ENCODE measurements at places on chromosomes 6 and 20.

- DNase-seq = peak; percentile 76
Measured at GRCh38 chr6:100726666-100727065, 154.5 kb downstream of the ASCC3 start.

DNA sequence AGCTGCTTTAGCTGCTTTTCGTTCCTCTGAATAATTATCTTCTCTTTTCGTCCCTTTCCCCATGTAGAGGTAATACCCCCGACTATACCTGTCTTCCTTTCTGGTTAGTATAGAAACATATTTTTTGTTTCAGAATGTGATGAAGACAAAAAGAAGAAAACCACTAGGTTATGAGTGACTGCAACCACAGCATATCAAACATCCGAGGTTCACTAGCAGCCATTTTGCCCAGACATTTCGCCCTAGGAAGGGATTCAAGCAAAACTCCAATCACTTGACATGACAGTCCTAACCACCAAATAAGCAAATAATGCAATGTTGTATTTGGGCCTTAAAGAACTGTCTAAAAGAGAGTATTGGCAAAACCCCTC, 9.4 kb downstream of the SNX5 start:
- no peak for DNase-seq

DNA sequence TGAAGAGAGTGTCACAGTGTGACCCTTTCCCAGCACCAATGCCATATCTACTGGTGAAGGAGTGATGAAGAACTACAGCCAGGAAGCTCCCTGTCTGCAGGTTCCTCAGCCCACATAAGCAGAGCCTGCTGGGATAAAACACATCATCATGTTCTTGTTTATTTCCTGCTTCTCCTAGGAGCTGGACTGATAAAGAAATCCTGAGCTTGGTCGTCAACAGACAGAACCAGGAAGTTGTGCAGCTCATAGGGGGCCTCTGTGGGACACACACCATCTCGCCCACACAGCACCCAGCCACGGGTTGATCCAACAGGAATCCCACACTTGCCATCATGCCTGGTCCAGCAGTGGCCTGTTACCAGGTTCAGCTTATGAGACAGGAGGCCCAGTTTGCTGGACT, 2.8 kb upstream of the CSTL1 start:
- no peak for DNase-seq

DNA sequence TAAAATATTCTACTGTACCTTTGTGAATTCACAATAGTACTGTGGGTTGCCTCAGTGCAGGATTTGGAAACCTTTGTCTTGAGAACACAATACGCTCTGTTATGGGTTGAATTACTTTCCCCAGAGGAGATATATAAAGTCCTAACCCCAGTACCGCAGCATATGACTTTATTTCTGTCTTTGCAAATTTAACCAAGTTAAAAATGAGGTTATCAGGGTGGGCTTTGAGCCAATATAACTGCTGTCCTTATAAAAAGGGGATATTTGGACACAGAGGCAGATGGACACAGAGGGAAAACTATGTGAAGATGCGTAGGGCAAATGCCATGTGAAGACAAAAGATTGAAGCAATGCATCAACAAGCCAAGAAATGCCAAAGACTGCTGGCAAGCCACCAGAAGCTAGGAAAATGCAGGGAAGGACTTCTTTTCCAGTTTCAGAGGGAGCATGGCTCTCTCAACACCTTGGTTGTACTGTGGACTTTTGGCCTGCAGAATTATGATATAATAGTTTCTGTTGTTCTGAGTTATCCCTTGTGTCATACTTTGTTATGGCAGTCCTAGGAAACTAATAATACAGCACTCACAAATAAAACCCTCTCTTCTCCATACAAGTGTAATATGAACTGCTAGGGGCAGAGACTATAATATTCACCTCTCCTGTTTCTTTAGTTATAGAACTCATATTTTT, 292.6 kb upstream of the SPTLC3 start:
- DNase-seq = no peak

GRCh38 chr6:152748843-152749242, 1.8 kb upstream of the VIP start:
- DNase-seq = no peak

DNA sequence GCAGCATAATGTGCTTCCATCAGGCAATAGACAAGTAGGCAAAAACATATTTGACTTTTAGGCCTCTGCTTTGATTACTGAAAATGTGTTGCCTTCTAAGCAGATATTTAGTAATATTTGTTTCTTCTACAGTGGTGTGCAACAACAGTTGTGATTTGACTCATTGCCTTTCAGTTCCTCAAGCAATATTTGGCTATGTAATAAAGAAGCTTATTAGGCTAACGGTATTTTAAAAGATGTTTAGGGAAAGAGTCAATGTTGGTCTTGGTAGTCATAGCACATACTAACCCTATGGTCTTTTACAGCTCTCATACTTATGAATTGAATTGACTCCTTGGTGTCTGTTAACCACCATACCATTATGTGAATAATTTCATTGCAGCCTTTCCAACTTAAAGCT, 124.1 kb downstream of the GRIK2 start:
- no peak for DNase-seq

DNA sequence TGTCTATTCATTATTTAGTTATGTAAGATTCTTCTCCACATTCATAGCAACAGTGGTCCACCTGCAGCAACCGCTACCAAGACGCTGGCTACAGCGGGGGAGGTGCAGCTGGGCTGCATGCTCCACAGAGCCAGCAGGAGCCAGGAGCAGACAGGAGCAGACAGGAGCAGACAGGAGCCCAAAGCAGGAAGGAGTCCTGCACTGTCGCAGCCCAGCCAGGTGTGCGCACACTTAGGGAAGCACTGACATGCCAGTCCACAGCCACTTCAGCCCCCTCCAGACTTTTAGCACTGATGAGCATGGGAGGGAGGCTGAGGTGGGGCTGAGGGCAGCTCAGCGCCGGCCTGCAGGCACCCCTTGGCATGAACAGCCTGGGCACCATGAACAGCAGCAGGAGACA, 19.6 kb downstream of the KIF16B start:
- DNase-seq = no peak

- no peak for DNase-seq
Measured at GRCh38 chr20:42067596-42067995, 449.4 kb upstream of the CHD6 start.

- no peak for DNase-seq
Measured at GRCh38 chr20:8425802-8426201, 293.7 kb downstream of the PLCB1 start.

DNA sequence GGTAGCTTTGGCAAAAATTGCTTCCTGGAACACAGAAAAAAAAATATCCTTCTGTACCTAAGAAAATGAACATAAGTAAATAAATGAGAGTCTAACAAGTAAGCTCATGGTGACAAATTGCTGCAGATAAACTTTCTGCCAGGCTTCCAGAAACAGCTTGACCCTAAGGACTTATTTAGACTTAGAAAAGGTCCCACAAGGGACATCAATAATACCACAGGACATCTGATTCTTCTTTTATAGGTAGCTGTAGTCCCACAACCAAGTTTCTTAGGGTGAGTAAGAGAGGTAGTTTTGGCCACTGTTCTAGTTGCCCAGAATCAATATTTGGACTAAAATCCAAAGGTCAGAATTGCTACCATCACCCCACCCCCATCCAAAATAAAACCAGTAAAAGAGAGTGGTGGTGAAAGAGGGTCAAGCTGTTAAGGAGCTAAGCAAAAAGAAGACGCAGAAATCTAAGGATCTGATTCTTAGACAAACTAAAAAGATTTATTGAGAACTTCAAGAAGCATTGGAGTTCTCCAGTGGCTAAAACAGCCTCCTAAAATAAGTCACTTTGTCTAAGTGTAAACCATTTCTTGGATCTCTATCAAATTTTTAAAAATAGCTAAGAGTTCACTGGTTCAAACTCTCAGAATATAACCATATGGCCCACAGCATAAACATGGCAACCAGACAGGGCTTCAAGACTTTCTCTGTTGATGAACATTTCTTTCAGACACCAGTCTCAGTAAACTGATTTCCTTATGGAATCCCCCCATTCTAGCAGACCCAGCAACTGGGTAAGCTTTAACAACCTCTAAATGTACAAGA, 180.6 kb downstream of the PTPRK start:
- peak; percentile 6 for DNase-seq

DNA sequence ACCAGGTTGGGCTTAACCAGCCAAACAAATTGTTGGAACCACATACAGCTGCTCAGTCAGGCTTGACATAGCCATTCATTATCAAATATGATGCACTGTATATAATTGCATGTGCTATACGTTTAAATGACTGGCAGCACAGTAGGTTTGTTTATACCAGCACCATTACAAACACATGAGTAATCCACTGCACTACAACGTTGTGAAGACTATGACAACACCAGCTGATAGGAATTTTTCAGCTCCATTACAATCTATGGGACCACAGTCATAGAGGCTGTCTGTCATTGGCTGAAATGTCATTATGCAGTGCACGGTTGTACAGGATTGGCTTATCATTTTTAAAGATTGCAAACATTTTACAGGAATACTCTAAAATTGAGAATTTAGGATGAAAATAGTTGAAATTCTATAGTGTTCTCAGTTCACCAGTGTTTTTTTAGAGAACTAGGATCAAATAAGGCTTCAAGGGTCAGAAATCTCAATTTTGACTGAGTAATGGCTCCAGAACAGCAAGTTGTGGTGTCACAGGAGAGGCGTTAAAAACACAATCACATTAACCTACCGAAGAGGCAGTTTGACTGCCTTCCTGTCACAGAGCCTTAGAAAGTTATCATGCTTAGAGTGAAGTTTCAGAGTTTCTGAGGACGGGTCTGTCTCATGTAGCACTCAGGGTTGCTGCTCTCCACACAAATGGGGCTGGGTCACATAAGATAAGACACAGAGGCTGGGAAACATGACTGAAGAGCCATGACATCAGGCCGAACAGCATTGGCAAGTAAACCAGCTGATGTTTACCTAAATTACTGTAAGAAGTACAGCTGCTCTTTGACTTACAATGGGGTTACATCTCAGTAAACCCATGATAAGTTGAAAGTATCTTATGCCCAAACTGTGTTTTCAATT, 60.7 kb upstream of the SMLR1 start:
- no peak for DNase-seq

DNA sequence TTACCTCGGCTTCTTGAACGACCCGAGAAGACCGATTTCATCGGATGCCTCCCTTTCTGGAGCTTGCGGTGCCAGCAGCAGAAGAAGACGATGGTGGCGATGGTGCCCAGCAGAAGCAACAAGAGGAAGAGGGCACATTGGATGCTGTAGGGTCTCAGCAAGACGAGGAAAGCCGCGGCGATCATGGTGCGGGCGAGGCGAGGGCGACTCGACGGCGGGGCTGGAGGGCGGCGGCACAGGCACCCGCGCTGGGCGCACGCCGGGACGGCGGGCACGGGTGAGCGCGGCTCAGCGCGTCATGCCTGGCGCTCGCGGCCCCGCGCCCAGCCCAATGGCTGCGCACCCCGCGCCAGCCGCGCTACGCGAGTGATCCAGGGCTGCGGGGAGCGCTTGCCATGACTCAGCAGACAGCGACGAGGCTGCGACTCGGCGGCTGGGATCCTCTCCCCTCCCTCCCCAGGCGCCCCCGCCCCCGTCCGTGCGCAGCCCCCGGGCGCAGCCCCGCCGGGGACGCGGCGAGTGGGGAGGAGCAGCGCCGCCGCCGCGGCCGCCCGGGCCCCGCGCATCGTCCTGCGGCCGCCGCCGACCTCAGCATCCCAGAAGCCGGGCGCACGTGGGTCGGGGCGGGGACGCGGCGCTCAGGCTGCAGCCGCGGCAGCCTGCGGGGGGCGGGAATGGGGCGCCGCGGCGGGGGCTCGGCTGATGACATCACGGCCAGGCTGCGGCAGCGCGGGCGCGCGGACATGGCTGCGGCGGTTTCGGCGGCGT, at the start of gene BEND6:
BEND6 (plus strand) TSS at position 705 of the 768 bp plus-strand sequence. CDS start 26,704 bp downstream, outside the sequence.
- DNase-seq = peak; percentile 79

DNA sequence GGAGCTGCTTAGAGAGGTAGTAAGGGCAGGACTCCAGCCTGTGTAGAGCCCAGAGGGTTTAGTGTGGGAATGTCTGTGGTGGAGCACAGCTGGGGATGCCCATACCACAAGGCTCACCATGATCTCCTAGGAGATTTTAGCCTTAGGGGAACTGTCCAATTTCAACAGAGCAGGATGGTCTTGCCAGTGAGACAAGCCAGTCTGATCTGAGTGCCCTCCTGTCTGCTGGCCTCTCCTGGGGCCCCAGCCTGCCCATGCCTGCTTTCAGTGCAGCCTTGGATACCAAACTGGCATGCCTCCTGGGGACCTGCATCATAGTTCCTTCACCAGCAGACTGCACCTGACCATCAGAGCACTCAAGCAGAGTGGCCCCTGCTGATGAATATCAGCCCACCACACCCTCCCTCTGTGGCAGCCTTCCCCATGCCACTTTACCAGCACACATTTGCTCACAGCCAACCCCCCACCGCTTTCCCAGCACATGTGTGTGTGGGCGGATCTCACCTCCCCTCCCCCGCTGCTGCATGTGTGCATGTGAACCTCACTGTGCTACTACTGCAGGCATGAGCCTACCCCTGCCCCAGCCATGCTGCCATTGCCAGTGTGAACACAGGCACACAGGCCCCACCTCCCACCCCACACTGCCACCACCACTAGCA, 7.9 kb upstream of the TREM1 start:
- no peak for DNase-seq

- DNase-seq = no peak
Measured at GRCh38 chr20:37505263-37506151, 15.5 kb upstream of the NNAT start.

GRCh38 chr20:32385541-32385940, 27.4 kb downstream of the ASXL1 start:
- no peak for DNase-seq

GRCh38 chr20:42678895-42679294, 510.8 kb downstream of the PTPRT start:
- no peak for DNase-seq

GRCh38 chr6:160088069-160088783, 33.4 kb upstream of the SLC22A1 start:
- DNase-seq = peak; percentile 71

All from astrocyte (in vitro differentiated cells and primary cell).